Progenitor cell of endocrine pancreas (in vitro differentiated cells): ENCODE measurements at places on chromosomes 3 and 15.
A peak's percentile ranks its signal among the peaks of the same experiment; 100 is the strongest.

GRCh38 chr15:75215107-75216004 is 13.7 kb downstream of the C15orf39 start:
- no peak for DNase-seq

GRCh38 chr15:28096670-28097431 is 2.3 kb downstream of the OCA2 start:
- peak; percentile 28 for DNase-seq

- DNase-seq, result no peak
Observed at GRCh38 chr3:39166932-39167532, 13.6 kb upstream of the CSRNP1 start.

DNA sequence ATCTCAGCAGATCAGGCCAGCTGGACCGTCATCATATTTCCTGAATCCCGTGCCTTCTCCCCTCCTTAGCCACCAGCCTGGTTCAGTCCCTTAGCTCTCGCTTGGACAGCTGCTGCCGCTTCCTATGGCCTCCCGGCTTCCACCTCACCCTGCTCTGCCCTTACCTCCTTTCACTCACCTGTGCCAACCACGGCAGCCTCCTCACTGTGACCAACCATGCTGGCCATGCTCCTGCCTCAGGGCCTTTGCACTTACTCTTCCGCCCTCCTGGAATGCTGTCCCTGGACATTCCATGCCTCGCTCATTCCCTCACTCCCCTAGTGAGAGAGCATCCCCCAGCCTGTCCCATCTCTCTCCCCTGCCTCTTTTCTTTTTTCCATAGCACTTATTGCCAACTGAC is 19.2 kb downstream of the GRIP2 start:
- no peak for DNase-seq

DNA sequence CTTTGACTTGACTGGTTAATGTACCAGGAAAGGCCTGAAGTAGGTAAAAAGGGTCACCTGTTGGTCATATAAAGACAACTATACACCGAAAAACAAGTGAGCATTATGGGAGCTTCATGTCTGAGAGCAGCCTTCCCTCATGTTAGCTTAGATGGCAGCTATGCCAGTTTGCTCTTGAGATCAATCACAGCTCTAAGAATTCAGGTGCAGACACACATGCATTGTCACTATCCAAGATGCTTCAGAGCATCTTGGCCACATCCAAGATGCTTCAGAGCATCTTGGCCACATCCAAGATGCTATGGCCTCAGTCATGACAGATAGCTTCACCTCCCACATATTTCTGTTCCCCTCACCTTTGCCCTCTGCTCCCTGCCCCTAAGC is 15.5 kb downstream of the ZNF80 start:
- DNase-seq, result no peak

- DNase-seq, result peak; percentile 22
Observed at GRCh38 chr3:129824926-129825541, 68.5 kb downstream of the TMCC1 start.

- DNase-seq, result no peak
Observed at GRCh38 chr3:140859592-140860336, 81.9 kb upstream of the SLC25A36 start.

- no peak for DNase-seq
Observed at GRCh38 chr3:155555479-155556060, 189.3 kb downstream of the PLCH1 start.

- no peak for DNase-seq
Observed at GRCh38 chr3:6315906-6316305, 545.0 kb upstream of the GRM7 start.

GRCh38 chr3:169454823-169455222 is 208.7 kb downstream of the MECOM start:
- DNase-seq, result no peak

DNA sequence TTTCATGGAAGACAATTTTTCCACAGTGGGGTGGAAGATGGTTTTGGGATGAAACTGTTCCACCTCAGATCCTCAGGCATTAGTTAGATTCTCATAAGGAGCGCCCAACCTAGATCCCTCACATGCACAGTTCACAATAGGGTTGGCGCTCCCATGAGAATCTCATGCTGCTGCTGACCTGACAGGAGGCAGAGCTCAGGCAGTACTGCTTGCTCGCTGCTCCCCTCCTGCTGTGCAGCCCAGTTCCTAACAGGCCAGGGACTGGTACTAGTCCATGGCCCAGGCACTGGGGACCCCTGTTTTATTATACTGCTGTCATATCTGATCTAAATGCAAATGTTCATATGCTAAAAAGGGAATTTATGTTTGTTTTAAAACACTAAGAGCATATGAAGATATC is 9.8 kb upstream of the GRK7 start:
- DNase-seq, result no peak

DNA sequence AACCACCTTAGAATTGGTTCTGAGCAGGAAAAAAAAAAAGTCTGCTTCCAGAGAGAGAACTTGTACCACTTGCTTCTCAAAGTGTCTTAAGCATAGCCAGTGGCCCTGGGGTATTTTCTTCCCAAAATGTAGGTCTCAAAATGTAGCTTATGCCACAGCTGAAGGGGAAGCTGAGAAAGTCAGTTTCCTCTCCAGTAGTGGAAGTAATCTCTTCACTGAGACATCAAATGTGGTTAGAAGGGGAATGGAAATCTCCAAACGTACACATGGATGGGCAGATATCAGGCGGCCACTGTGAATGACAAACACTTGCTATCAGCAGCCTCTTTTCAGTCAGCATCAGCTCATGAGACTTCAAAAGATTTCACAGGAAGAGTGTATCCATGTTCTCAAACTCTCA is 841.2 kb downstream of the TUSC7 start:
- no peak for DNase-seq

DNA sequence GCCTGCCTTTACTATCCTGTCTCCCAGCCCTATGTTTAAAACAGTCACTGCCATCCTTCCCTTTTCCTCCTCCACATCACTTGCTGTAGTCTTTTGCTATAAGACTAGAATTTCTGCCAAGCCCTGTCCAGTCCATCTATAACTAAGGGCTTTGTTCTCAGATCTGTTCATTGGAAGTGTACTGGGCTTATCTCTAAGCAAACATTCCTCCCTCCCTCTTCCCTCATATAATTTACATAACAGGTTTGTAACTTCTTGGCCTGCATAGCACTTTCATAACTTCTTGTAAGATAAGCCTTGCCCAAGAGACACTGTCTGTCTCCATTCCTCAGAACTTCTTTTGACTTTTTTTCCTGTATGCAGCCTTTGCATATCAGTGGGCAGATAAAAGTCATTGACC is 16.7 kb downstream of the TPRG1 start:
- DNase-seq, result no peak

DNA sequence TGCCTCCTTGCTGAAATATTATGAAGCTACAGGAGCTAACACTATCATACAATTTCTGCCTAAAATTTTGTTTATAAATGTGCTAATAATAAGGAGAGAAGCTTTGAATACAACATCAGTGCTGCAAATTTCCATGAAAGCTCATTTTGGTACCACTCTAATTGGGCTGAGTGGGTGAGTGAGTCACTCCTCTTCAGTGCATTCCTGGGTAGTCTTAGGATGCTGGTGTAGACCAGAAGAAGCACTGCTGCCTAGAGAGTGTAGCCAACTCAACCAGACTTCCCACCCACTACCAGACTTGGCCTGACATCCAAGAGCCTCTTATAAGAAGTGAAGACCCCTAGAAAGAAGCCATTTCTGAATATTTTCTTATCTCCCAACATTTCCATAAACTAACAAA is 32.5 kb upstream of the CCDC54 start:
- no peak for DNase-seq

GRCh38 chr15:75454471-75455378 is 3.2 kb upstream of the SIN3A start:
- peak; percentile 57 for DNase-seq

DNA sequence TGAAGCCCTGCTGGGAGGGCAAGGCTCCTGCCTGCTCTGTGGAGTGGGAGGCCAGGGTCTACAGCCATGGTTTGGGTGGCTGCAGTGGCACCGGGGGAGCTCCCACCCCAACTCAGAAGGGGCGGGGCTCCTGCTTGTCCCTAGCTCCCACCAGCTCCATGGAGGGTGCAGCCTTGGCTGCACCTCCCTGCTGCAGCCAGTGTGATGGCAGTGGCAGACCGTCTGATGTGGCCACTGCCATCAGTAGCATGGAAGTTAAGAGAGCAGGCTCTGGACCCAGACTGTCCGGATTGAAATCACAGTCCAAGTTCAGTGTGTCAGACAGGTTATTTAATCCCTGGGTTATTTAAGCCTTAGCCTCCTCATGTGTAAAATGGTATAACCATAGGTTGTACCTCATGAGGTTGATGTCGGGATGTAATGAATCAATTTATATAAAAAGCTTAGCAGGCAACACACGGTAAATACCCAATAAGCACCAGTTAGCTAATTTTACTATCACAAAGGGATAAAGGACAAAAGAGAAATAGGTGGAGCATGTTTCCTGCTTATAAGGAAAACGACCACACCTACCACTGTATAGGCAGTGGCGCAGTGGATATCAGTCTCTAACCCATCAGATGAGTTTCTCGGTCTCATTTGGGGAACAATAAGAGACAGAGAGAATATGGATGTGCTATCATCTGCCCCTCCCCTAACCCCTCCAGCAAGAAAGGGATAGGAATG is 13.1 kb upstream of the NR1I2 start:
- no peak for DNase-seq

GRCh38 chr3:173401369-173401768 is 3.8 kb downstream of the NLGN1 start:
- DNase-seq, result no peak

DNA sequence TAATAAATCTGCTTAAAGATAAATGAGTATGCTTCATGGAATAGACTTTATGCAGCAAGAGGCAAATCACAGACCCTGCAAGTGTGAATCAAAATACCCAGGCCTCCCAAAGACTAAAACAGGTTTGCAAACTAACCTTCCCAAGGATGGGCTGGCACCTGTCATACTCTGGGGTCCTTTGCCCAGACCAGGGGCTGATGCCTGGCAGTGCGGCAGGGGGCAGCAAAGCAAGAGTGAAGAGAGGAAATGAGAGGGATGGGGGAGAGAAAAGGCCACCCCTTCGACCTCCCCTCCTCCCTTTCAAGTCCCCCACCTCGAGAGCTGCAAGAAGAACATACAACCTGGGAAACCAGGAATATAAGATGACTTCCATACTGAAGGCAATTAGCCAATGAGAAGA is 31.8 kb downstream of the XXYLT1 start:
- no peak for DNase-seq

DNA sequence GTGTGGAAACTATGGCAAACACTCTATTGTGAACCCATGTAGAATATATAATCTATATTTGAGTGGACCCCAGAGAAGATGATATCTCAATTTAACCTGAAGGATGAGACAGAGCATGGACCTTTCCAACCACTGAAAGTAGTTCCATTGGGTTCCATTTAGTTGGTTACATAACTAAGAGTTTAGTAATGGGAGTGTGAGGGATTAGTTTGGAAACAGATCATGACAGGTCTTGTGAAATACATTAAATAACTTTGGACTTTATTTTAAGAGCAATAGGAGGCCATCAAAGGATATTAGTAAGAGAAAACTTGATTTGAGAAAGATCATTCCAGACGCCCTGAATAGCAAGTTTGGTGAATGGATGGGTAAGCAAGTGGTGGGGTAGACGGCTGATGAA is 487.2 kb upstream of the ROBO2 start:
- DNase-seq, result no peak

- DNase-seq, result no peak
Observed at GRCh38 chr3:186361762-186362536, at the start of gene DGKG. Gene DGKG (minus strand): TSS chr3:186362234. CDS start chr3:186320459, 41,775 bp downstream.

GRCh38 chr3:10242182-10243065 is 5.8 kb upstream of the TATDN2 start:
- DNase-seq, result no peak

GRCh38 chr3:3744826-3745225 is 54.4 kb upstream of the LRRN1 start:
- no peak for DNase-seq

- DNase-seq, result no peak
Observed at GRCh38 chr3:72454441-72454840, 393.8 kb downstream of the SHQ1 start.

DNA sequence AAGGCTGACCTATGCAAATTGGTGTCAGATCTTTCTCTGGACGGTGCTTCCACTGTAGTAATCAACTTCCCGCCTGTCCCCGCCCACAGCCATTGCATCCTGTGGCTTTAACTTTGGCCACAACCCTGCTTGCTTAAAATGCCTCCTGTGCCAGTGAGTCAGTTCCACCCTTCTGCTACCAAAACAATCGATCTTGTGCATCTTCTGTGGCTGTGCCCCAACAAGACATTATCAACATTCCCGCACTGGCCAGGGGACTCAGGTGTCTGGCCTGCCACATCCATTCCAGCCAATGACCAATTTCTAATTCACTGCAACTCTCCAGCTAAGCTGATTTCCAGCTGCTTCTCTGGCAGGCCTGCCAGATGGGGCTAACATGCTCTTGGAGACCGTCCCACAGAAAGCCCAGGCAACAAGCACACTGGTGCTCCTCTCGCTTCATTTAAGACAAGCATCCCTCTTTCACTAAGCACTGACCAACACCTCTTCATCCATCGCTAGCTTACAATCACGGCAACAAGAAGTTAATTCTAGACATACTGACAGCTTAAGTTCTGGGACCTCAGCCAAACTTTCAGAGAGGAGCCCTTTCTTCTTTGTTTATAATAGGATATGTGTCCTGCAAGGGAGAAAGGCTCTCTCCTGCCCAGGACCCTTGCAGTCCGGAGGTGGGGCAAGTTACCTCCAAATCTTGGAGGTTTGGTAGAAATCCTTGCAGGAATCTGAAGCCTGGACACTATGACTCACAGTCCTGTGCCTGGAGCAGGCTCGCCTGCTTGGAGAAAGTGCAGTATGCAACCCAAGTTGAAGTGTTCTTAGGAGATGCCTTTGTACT is 6.7 kb downstream of the CA12 start:
- DNase-seq, result no peak

DNA sequence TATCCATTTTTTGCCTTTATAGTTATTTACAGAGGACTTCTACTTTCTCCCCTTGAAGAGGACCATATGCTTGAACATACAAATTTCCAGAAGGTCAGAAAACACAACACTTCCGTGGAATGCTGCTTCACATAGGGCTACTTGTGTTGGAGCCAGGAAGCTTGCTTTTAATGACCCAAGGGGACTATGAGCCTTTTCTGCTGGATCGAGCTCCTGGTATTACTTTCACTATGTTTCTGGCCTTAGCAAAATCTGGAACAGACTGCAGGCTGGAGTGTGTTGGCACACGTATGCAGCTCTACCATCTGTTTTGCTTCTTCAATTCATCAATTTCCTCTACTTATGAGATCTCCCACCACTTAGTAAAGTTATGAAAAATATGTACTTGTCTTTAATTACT is 69.3 kb upstream of the CBLB start:
- no peak for DNase-seq

GRCh38 chr3:47324278-47324865 is 41.6 kb downstream of the KLHL18 start:
- DNase-seq, result peak; percentile 42

- DNase-seq, result no peak
Observed at GRCh38 chr3:98032904-98033303, 2.2 kb downstream of the GABRR3 start.

- no peak for DNase-seq
Observed at GRCh38 chr3:50340448-50341329, at the start of gene RASSF1. Gene RASSF1 (minus strand): TSS chr3:50340836. CDS start chr3:50340805, 31 bp downstream.
